ENCODE measurements at places on chromosomes 3 and 15.

DNA sequence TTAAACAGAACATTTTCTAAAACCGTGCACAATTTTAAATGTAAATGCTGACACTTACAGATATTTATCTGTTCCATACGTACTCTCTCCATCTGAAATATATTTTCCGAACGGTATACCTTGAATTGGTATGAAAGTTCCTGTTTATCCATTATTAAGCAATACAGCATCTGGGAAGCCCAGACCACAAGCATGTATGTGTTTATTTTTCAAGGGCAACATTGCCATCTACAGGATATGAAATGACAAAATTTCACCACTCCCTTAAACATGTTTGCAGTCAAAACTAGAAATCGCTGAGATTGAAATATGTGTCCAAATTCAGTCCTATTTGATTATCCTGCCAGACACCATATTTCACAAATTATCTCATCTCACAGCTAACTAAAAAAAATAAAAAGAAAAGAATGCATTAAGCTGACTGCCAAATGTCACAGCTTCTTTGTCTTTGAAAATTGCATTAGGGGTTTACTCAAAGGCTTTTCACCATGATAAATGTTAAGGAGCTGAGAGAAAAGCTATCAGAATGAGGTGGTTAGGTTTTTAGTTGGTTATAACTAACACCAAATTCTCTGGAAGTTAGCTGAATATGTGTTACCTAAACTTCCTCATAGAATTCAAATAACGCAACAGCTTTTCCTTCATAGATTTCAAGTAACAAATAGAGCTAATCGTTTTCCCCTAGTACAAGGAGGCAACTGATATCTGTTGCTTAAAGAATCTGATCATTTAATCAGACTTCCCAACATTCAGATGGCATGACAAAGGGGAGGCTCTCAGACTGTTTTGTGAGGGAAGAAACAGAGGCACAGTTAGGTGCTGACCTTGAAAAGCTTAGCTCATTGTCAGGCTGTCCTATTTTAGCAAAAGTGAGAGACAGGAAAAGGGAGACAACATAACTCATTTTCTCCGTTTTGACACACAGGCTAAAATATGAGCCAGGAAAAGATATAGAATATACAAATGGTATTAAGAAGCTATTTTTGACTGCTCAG is 533.1 kb downstream of the TBL1XR1 start:
- H3K27ac ChIP-seq = no peak overlapping the region
- H3K36me3 ChIP-seq = no peaks in the 10 kb centered on the region
- peak; percentile 37 for DNase-seq
- H3K4me1 ChIP-seq = no peaks in the 10 kb centered on the region

DNA sequence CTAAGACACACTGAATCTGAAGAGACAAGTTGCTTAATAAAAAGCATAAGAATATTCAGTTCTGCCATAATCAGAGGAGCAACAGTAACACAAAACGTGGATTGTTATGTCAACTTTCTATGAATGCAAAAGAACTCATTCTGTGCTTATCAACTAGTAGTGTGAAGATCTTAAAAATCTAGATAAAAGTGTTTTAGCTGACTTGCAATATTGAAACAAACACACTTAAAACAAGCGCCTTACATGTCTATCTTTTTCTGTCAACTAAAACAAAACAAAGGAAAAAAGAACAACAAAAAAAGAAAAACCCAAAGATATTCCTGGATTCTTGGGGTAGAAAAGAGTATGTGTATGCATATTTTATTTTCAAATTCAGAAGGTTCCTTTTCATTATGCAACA is 37.7 kb downstream of the TASOR start:
- no peak for DNase-seq
- no peak overlapping the region for H3K4me3 ChIP-seq
- H3K27ac ChIP-seq = no peak overlapping the region
- no peaks in the 10 kb centered on the region for H3K27me3 ChIP-seq

DNA sequence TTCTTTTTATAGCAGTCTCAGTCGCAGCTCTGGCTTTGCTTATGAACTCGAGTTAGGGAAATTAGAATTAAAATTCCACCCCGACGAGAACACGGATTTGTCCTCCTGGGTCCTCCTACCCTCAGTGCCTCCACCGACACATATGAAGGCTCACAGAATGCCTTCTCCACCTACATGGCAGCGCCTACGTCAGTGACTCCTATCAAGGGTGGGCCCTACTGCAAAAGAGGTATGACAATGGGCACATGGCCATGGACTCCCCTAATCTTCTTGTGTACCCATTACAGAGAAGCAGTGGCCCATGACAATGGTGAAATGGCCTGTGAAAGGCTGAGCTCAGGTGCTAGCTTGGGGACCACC is 173.0 kb upstream of the TLE3 start:
- no peak for DNase-seq
- H3K27ac ChIP-seq = no peak overlapping the region
- no peaks in the 10 kb centered on the region for H3K36me3 ChIP-seq

GRCh38 chr3:28590216-28590615 is 241.6 kb upstream of the AZI2 start:
- H3K27ac ChIP-seq = no peak overlapping the region
- DNase-seq = no peak
- H3K4me3 ChIP-seq = no peak overlapping the region
- no peaks in the 10 kb centered on the region for H3K36me3 ChIP-seq
- no peaks in the 10 kb centered on the region for H3K27me3 ChIP-seq

DNA sequence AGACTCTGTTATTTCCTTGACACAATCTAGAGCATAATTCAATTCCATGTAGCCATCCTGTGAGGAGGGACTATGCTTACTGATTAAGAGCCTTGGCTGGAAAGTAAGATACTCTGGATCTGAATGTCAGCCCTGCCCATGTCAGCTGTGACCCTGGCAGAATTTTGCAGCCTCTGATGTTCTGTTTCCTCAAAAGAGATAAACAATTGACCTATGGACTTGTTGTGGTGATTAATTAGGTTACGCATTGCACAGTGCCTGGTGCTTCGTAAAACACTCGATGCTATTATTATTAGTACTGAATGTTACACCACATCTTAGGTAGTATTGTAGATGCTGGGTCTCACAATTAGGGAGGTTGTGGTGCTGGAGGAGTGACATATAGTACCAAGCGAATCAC is 161.3 kb upstream of the MEIS2 start:
- no peaks in the 10 kb centered on the region for H3K27me3 ChIP-seq
- no peak overlapping the region for H3K27ac ChIP-seq
- no peak overlapping the region for H3K4me3 ChIP-seq

DNA sequence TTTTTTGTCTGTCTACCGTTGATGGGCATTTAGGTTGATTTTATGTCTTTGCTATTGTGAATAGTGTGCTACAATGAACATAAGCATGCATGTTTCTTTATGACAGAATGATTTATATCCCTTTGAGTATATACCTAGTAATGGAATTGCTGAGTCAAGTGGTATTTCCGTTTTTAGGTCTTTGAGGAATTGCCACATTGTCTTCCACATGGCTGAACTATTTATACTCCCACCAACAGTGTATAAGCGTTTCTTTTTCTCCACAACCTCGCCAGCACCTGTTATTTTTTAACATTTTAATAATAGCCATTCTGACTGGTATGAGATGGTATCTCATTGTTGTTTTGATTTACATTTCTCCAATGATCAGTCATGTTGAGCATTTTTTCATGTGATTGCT is 89.6 kb upstream of the GALNT15 start:
- H3K27me3 ChIP-seq = no peaks in the 10 kb centered on the region
- H3K36me3 ChIP-seq = no peaks in the 10 kb centered on the region
- no peaks in the 10 kb centered on the region for H3K4me1 ChIP-seq
- DNase-seq = no peak
- H3K4me3 ChIP-seq = no peak overlapping the region

DNA sequence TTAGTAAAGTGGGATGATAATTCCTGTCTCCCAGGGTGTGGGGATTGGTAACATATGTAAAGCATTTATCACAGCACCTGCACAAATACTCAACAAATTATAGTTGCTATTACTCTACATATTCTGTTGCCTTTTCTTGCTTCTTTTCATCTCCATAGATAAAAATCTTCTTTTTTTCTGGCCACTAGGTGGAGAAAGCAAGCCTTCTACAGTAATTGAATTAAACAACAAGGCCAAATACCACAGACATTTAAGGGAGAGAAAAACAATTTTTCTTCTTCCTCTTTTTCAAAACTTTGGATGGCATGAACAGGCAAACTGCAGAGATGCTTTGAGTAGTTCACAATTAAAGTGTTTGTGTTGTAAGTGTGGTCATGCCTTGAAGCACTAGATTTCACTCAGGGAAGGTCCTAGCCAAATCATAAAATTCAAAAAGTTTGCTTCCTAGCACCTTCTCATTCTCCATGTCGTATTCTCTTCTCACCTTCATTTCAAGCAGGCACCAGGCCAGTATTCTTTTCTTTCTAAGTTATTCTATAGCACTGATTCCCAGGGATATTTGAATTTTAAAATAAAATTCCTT is 493.4 kb upstream of the TGFBR2 start:
- H3K27me3 ChIP-seq = no peaks in the 10 kb centered on the region
- H3K27ac ChIP-seq = no peak overlapping the region
- H3K36me3 ChIP-seq = no peaks in the 10 kb centered on the region

- H3K36me3 ChIP-seq = no peaks in the 10 kb centered on the region
- peak; percentile 60 for DNase-seq
- H3K27ac ChIP-seq = peak overlapping the region; percentile 80
- H3K4me1 ChIP-seq = peaks cover 4% of the 10 kb centered on the region
These were observed 28.1 kb upstream of the CNBP start for GRCh38 chr3:129211772-129212171.

DNA sequence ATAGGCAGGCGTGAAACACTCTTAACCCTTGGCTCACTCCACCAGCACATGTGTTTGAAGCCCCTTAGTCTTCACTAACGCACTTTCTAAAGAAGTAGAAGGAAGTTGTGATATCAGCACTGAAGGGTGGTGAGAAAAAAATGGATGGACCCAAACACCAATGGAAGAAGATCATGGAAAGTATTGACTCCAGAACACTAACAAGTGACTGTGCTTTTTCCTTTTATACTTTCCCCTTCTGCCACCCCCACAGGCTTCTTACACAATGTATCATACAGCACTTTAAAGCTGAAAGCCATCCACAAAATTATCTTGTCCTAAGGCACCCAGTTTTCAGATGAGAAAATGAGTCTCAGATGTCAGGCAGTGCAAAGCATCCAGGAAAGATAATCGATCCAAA is 93.9 kb upstream of the PHLDB2 start:
- no peaks in the 10 kb centered on the region for H3K27me3 ChIP-seq
- H3K36me3 ChIP-seq = no peaks in the 10 kb centered on the region
- peak overlapping the region; percentile 56 for H3K27ac ChIP-seq
- no peak overlapping the region for H3K4me3 ChIP-seq
- H3K4me1 ChIP-seq = peaks cover 17% of the 10 kb centered on the region
- no peak for DNase-seq

DNA sequence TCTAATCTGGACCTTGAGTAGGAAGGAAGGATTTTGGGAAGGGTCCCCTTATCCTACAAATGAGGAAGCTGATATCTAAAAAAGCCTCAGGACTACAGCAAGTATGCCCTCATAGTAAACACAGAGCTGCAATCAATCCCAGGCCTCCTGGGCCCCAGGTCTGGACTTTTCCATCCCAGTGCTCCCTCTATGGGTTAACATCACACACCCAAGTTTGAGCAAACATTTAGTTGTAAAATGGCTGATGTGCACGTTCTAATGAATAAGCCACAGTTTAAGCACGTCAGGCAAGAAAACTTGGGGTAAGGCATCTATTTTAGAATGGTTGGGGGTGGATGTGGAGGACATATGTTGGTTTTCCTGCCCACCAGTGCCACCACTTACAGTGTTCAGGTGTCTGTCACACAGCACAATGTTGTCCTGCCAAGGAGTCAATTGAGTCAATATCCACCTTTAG is 44.3 kb upstream of the UBE2E1 start:
- H3K27me3 ChIP-seq = no peaks in the 10 kb centered on the region
- no peak overlapping the region for H3K4me3 ChIP-seq
- no peaks in the 10 kb centered on the region for H3K4me1 ChIP-seq
- DNase-seq = peak; percentile 64
- H3K36me3 ChIP-seq = no peaks in the 10 kb centered on the region

Data from small intestine (tissue), 16 donors.